CD4-positive, alpha-beta T cell treated with Interleukin-17A for 4 hours (primary cell): ENCODE measurements at places on chromosomes 7 and 10.

- DNase-seq, result no peak
Observed at GRCh38 chr7:101678658-101679057, 49.6 kb upstream of the MYL10 start.

DNA sequence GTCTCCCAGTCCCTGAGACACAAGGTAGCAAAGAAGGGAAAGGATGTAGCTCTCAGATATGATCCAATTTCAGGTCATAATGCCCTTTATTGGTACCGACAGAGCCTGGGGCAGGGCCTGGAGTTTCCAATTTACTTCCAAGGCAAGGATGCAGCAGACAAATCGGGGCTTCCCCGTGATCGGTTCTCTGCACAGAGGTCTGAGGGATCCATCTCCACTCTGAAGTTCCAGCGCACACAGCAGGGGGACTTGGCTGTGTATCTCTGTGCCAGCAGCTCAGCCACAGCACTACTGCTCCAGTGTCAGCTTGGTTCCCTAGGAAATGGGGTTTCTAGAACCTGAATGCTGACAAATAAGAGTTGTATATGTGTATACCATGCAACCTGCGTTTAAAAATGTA lies 74.6 kb upstream of the PRSS58 start:
- DNase-seq, result no peak

GRCh38 chr10:110721406-110722038 lies 77.4 kb downstream of the RBM20 start:
- DNase-seq, result no peak

GRCh38 chr10:69464801-69465401 lies 13.6 kb downstream of the TSPAN15 start:
- peak; percentile 4 for DNase-seq

DNA sequence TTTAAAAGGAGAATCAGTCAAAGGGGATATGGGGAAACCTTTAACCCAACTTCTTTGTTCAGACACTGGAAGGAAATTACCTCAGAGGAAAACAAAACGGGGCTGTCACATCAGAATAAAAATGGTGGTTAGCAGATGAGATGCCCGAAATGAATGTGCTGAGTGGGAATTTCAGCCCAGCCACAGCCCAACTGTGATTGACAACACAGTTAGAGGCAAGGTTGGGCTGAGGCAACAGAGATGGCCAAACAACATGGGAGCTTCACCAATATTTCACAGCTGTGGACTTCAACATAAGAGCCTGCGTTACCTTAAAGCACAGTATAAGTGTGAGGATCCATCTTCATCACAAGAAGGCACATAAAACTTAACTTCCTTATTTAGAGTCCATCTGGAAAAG lies 133.5 kb upstream of the PTPRZ1 start:
- no peak for DNase-seq
